LHCN-M2 (cell line): ENCODE measurements at places on chromosomes 3 and 15. TPM values are rescaled to one million over a fixed set of nuclear protein-coding genes. Genes with fewer than 3 reads are reported as not detected.
A peak's percentile ranks its signal among the peaks of the same experiment; 100 is the strongest.

DNA sequence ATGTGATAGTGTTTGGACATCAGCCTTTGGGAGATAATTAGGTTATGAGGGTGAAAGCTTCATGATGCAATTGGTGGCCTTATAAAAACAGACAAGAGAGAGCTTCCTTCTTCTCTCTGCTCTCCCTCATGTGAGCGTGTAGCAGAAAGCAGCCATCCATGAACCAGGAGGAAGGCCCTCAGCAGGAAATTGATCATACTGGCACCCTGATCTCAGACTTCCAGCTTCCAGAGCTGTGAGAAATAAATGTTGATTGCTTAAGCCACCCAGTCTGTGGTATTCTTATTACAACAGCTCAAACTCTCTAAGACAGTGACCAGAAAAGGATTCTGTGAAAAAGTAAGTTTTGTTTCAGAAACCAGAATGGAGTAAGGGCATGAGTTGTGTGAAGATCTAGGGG, 13.3 kb downstream of the STAC start:
- no peak for DNase-seq

DNA sequence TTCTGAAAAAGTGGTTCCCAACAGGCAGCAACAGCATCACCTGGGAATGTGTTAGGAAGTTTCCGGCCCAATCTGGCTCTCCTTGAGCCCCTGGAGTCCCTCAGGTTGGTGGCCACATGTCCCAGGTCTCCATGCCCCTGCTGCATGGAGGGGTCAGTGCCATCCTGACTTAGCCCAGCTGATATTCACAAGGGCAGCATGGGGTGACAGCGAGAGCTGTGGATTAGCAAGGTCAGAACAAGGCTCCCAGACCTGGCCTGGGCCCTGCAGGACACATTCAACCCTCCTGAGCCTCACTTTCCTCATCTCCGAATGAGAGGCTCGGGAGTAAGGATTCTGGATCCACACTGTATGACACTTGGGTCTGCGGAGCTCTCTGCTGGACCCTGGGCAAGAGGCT, 243.8 kb upstream of the TLE3 start:
- no peak for DNase-seq

- no peak for DNase-seq
Measured at GRCh38 chr3:161500068-161500796, 3.6 kb downstream of the OTOL1 start.

DNA sequence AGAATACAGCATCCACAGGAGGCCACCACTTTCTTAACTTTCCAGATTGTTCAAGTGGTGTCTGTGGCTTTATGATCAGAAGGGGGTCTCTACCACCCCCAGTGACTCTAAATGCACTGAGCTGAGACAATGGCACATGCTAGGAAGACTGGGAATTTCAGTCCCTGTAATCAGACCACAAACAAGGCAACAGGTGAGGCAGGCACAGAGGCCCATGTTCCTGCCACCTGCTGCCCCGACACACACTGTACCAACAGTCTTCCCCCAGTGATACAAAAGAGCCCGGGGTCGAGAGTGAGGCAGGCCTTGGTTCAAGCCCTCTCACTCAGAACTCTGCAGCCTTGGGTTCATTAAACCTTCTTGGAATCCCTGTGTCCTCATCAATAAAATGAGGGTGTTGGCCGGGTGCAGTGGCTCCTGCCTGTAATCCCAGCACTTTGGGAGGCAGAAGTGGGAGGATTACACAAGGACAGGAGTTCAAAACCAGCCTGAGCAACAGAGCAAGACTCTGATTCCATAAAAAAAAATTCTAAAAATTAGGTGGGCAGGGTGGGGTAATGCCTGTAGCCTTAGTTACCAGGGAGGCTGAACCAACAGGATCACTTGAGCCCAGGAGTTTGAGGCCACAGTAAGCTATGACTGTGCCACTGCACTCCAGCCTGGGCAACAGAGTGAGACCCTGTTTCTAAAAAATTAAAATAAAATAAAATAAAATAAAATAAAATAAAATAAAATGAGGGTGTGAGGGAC, 55.8 kb downstream of the ADCY5 start:
- no peak for DNase-seq

DNA sequence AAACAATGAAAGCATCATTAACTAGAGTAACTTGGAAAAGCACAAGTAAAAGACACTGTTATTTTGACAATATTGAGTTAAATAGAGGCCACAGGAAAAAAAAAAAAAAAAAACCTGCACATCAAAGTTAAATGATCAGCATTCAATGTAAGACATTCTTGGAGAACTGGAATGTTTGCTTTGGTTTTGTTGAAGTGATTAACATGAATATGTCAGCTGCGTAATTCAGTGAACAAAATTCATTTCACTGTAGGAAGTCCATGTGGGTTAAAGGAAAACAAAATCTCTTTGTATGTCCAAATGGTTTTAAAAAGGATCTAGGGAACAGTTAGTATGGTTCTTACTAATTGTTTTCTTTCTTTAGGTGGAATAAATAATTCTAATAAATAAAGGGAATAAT, 252.8 kb upstream of the CNTN6 start:
- no peak for DNase-seq

- DNase-seq, result no peak
Measured at GRCh38 chr3:145898487-145898886, 262.5 kb downstream of the PLOD2 start.

GRCh38 chr15:69475769-69476358, 23.2 kb downstream of the RPLP1 start:
- DNase-seq, result peak; percentile 58

DNA sequence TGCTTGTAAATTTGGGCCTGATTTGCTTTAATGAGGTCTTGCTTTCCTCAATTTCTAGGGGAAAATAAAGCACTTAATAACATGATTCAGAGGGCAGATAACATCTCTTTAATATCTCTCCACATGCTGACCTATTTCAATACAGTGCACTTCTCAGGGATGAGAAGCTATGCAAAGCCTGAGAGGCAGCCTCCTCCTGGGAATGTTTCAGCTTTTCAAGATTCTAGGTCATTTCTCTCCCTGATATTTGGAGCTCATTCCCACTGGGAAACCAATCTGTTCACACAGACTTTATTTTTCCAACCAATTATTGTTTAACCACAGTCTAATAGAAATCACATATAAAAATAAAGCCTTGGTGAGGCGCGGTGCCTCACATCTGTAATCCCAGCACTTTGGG, 67.0 kb upstream of the LSAMP start:
- no peak for DNase-seq

Gene KIF15
- total RNA-seq, result 21.5 and 25.9 TPM in 2 replicates

Gene CCR5
- total RNA-seq, result not detected in 2 replicates

Gene GOLGA6L10
- 0.77 and 0.80 TPM in 2 replicates for total RNA-seq

Gene UBAP1L
- total RNA-seq, result 0.38 and 0.69 TPM in 2 replicates

Gene MAP1A
- total RNA-seq, result 52.7 and 61.2 TPM in 2 replicates
